Activated T-cell treated with anti-CD3 and anti-CD28 coated beads, Interleukin-2, amount 50 U/mL, for 4 hours (primary cell): ENCODE measurements at places on chromosomes 1 and 21. TPM values are rescaled to one million over a fixed set of nuclear protein-coding genes. Genes with fewer than 3 reads are reported as not detected.

DNA sequence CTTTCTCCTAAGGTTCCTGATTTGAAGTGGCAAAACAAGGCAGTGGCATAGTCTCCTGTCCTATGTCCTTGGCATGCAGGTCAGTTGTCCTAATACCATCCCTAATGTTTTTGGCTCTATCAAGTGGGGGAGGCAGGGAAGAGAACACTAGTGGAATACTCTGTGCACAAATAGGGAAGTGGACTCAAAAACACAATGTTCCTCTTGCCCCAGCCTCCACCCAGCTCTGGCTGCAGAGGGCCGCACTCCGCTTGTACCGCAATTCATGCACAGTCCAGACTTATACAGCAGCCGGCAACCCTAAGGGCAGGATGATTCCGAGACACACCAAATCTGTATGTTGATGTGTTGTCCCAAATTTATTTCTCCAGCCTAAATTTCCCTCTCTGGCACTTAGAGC lies 14.5 kb downstream of the PLEKHO1 start:
- DNase-seq = no peak

DNA sequence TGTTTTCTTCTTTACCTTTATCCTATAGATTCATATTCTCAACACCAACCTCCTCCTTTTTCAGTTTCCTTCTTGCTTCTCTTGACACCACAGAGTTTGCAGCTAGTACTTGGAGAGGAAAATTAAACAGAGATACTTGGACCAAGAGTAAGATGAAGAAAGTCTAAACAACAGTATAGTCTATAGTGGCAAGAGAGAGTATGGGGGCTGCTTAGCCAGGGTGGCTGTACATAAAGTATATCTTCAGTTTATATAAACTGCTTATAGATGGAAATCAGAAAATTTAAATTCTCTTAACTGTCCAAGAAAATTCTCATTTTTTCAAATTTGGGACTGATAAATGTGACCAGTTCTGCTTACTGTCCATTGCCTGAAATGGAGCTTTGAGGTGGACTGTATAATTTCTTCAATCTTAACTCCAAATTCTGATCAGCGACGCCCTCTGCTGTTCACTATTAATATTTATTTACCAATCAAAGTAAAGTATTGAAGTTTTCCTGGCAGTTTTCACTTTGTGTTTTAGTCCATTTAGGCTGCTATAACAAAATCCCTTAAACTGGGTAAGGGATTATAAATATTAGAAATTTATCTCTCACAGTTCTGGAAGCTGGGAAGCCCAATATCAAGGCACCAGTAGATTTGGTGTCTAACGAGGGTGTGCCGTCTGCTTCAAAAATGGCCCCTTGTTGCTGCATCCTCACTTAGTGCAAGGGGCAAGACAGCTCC lies 14.8 kb upstream of the METTL18 start:
- DNase-seq = peak; percentile 9

GRCh38 chr1:2778220-2778592 lies 23.3 kb downstream of the TTC34 start:
- no peak for DNase-seq

DNA sequence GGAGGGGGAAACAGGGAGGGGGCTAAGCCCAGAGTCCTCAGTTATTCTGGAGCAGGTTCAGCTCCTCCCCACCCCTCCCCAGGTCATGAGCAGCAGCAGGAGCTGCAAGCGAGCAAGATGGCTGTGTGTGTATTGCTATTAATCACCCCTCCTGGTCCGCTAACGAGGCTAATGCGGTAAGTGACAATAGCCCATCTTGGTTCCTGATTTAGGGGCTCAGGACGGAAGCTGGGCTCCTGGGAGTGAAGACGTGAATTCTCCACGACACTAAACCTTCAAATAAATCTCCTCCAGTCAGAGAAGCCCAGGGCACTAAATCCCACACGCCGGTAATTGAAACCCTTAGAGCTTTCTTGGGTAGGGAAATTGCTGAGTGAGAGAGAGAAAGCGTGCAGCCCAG lies 76.1 kb downstream of the TMEM53 start:
- DNase-seq = no peak

- no peak for DNase-seq
These were observed 13.7 kb upstream of the MPC2 start for GRCh38 chr1:167950569-167950968.

- DNase-seq = no peak
These were observed at the start of gene KCND3 for GRCh38 chr1:111989531-111990025. Gene KCND3, minus strand, starts transcription at chr1:111989668.

PERM1 gene
- total RNA-seq = not detected

PRRX1 gene
- not detected for total RNA-seq

RNF19B gene
- 23.9 TPM for total RNA-seq

TMEM51 gene
- total RNA-seq = 0.27 TPM

OPTC gene
- total RNA-seq = not detected
